Ovary (tissue), 10 donors: ENCODE measurements at places on chromosomes 11 and 22.

DNA sequence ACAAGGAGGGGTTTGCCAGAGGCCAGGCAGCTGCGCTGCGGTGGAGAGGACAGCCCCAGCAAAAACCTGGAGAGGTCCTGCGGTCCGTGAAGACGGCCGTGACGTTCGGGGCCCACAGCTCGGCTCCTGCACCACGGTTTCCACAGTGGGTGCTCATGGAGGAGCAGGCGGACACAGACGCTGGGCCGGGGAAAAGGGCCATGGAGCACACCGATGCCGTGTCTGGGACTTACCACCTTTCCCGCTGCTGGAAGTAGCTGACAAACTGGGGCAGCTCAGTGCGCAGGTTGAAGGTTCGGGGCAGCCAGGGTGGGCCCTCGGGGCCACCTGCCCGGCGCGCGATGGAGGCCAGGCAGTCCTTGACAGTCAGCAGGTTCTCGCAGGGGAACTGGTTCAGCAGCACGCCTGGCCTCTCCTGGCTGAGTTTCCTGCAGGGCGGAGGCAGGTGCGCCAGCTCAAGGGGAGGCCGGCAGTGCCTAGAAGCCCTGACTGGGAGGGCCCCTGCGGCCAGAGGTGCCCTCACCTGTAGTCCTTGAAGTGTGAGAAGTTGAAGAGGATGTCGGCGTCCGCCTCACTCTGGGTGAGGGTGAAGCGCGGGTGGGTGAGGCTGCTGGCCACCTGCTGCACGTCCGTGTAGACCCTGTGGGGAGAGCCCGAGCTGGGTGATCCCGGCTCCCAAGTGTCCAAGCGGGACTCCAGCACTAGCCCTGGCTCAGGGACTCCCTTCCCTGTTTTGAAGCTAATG, 12.8 kb downstream of the TTLL12 start:
- DNase-seq, result no peak

DNA sequence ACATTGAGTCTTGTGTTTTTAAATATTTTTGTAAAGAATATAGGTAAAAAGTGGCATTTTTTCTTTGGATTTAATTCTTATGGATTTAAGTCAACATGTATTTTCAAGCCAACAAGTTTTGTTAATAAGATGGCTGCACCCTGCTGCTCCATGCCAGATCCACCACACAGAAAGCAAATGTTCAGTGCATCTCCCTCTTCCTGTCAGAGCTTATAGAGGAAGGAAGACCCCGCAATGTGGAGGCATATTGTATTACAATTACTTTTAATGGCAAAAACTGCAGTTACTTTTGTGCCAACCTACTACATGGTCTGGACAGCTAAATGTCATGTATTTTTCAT, 333 bp upstream of the CD3E start:
- no peak for DNase-seq

GRCh38 chr11:126499131-126499752, 143.8 kb downstream of the ST3GAL4 start:
- DNase-seq, result no peak

DNA sequence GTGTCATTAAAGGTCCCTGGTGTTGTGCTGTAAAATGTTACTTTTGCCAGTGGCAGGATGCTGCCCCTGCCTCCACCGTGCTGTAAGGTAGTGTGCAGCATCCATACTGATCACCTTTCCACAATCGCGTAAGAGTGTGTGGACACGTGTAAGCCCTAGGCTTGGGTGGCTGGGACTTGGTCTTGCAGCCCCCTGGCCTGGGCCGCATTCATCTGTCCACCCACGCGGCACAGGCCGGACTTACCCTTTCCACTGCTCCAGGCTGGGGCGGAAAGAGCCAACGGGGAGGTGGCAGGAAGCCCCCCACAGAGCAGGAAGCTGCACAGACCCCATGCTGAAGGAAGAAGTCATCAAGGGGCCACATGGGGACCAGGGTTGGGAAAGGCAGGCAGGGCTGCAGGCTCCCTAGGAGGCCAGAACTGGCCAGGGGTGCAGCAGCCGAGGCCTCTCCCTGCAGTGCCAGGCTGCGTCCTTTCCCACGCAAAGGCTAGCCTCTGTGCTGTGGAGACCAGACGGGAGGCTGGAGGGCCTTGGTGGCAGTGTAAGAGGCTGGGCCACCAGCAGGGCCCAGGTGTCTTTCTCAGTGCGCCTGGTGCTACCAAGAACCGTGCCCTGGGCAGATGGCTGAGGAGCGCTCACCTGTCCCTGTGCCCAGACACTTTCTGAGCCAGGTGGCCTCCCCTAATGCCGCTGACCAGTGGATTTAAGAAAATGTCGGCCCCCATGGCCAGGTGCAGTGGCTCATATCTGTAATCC, 11.7 kb upstream of the TMEM191C start:
- no peak for DNase-seq

DNA sequence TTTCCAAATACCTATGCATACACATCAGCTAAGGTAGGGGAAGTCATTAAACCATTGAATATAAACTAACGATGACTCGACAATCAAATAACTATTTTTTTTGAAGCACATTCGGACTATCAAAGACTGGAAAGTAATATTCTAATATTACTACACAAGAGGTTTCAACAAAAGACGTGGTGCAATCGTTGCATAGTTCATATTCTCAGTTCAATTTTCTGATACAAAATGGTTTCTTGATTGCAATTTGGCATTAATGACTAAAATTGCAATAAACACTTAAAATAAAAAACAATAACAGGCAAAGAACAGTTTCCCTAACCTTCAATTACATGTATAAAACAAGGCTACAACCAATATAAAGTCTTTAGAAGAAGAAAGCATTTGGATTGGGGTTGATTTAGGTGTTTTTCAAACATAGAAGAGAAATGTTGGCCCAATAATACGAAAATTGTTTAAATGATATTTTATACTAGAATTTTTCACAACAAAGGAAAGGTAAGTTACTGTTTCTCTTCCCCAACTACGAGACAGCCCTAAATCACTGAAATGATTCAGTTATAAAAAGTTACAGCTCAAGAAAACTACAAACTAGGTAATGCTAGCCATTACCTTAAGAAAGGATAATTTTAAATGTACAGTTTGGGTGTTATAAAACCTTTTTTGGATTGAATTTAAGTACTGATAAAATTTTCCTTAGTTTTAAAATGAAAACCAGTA, 17.6 kb downstream of the BLID start:
- no peak for DNase-seq

GRCh38 chr22:46376908-46377524, 41.5 kb downstream of the TRMU start:
- DNase-seq, result peak; percentile 6
